Cardiac muscle cell (in vitro differentiated cells and primary cell): ENCODE measurements at places on chromosomes 5 and 9.

DNA sequence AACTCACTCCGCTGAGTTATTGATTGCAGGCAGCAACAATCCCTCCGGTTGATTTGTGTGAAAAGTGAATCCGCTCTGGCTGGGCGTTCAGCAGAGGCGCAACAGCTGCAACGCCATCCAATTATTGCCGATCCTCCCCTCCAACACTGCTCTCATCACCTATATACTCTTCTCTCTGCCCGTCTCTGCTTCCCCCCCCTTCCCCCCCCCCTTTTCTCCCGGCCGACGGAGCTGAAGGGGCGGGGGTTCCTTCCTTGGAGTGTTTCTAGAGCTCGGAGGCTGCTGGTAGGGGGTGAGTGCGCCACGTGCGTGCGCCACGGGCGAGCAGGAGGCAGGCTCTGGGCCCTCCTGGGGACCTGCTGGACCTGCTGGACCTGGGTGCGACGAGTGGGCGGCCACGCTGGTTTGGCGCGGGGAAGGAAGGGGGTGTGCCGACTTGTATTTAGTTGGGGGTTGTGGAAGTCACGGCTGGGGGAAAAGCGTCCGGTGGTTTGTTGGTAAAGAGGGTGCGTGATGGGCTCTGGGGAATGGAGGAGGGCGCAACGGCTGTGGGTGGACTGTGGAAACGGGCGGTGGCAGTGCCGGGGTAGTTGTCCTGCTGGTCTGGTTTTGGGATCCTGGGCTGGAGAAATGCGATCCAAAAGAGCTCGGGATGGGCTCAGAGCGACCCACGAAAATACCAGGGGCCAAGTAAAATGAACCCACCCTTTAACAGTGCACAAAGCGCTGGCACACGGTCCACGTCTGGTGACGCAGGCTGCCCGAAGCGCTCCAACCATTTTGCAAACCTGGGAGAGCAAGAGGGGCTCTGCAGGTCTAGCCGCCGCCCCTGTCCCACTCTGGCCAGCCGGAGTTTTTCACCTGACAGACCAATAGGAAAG lies 6.4 kb upstream of the MEF2C start:
- DNase-seq, result peak; percentile 71

DNA sequence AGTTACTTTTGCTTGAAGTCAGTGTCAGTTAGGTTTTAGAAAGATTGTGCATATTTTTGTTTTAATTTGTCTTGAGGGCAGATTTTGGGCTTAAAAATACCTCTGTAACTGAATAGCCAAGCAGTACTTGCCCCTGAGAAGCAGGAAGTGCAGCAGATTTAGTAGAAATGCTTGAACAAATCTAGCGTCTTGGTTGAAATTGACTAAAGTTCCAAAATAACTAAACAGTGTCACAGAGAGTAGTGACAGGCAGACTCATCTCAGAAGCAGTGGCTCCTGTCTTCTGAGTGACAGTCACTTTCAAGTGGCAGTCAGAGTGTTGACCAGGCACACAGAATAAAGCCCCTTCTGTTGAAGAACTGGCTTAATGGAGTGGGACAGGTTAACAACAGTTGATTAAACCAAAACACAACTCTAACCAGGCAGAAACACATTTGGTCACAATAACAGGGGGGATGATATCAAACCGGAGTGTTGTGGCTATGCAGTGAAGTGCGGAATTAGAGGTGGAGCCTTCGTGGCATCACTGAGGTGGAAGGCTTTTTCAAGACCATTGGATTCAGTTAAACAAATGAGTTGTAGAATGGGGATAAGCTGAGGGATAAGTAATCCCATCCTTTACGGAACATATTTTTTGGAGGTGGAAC lies 29.1 kb downstream of the TRIO start:
- DNase-seq, result no peak

GRCh38 chr9:107284636-107285035 lies 1.6 kb downstream of the RAD23B start:
- no peak for DNase-seq

GRCh38 chr9:79742110-79742721 lies 170.5 kb downstream of the TLE4 start:
- peak; percentile 63 for DNase-seq

- DNase-seq, result no peak
These were observed 445.6 kb downstream of the NFIB start for GRCh38 chr9:13868336-13868735.

DNA sequence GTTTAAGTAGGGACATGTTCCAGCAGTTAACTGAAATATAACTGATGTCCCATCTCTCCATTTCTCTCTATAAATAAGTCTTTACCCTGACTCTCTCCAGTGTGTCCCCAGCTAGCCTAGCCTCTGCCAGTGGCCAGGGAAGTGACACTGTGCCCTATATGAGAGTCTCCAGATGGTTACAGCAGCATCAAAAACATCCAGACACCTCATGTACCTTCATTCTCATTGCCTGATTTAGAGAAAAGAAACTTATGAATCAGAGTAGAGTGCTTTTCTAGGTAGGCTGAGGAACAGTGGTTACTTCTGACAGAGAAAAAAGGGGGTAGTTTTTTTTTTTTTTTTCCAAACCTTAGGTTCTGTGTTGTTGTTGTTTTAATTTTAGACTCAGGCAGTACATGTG lies 148.5 kb downstream of the GNAQ start:
- DNase-seq, result no peak
